Stimulated activated CD4-positive, alpha-beta T cell treated with anti-CD3 and anti-CD28 coated beads, TNF-alpha, amount 100 ng/mL, for 48 hours (primary cell): ENCODE measurements at places on chromosomes 16 and 17.

- DNase-seq: no peak
Measured at GRCh38 chr16:65889533-65889966, 476.9 kb upstream of the CDH5 start.

DNA sequence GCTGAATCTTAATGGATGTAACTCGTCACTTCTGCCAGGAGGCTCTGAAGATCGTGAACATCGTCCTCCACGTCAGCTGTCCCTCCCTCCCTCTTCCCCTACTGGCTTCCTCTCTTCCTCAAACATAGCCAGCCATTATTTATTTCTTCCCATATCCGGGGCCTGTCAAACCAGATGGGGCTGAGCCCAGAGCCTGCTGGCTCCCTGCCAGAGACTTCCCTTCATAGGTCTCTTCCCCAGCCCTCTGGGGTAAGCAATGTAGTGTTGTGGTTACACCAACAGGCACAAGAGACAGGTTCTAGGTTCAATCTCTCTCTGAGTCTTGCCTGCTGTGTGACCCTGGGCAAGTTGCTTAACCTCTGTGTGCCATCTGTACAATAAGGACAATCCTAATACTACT is 40.1 kb upstream of the ZFP90 start:
- DNase-seq: no peak

GRCh38 chr16:70746040-70746707 is 54.8 kb downstream of the VAC14 start:
- DNase-seq: no peak

DNA sequence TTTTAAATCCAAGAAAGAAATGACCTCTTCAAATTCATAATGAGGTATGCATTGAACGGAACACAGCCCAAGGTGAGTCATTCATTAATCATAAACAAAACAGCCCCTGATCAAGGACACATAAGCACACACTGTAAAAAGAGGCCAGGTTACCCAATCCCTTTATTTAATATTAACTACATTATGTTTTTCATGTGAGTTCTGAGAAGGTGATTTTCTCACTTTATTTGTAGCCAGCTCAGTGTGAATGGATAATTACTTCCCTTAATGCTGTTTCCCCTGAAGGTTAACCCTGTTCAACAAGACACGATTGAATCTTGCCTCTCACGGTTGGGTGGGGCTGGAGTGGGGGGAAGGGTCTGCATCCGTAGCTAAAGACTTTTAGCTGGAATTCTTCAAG is 257.3 kb upstream of the SALL1 start:
- DNase-seq: no peak

- DNase-seq: no peak
Measured at GRCh38 chr17:80312621-80313135, 52.0 kb downstream of the RNF213 start.

DNA sequence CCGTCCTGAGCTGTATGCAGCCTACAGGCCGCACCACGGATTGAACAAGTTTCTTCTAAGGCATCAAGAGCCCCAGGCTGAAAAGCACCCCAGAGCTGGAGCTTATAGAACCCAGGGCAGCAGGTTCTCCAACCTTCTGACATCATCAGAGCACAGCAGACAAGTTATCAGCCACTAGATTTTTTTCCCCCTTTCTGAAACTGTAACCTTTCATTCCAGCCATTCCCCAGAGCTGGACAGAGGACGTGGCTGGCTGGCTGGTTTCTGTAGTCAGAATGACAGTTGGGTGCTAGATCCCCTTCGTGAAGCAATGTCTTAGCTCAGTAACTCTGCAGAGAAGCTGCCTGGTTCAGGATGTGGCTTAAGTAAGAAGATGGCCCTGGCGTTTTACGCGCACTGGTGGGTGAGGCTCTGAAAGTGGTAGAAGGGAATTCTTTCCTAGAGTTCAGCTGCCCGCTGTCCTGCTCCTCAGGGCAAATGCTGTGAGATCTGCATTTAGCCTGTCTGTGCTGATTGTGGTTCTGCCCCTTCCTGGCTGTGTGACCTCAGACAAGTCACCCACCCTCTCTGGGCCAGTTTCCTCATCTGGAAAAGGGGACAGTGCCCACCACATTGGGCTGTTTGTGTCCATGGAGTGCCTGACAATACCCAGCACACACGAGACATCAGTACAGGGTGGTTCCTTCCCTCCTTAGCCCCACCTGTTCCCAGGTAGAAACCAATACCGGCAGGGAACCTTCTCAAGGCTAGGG is 9.1 kb downstream of the DEXI start:
- DNase-seq: no peak

- peak; percentile 46 for DNase-seq
Measured at GRCh38 chr17:32486701-32487472, at the start of gene CDK5R1. CDK5R1 (plus strand) TSS chr17:32486993; CDS start chr17:32487621, 628 bp downstream.

DNA sequence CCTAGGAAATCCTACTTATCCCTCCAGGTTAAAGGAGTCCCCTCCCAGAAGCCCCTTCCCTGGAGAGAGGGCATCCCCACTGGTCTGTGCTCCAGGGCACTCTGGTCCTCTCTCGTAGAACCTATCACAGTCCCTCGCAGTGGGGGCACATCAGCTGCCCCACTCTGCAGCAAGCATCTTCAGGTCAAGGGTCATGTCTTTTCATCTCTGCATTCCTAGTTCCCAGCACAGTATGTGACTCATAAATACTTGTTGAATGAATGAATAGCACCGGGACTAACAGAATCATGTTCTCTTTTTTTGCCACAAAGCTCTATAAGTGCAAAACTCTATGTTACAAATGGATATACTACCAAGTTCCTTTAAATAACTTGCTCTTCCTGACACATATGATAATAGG is 36.0 kb downstream of the RNF157 start:
- no peak for DNase-seq

- DNase-seq: no peak
Measured at GRCh38 chr17:77223642-77224420, 83.1 kb downstream of the SEC14L1 start.

- no peak for DNase-seq
Measured at GRCh38 chr16:72467157-72467759, 295.3 kb upstream of the PMFBP1 start.

DNA sequence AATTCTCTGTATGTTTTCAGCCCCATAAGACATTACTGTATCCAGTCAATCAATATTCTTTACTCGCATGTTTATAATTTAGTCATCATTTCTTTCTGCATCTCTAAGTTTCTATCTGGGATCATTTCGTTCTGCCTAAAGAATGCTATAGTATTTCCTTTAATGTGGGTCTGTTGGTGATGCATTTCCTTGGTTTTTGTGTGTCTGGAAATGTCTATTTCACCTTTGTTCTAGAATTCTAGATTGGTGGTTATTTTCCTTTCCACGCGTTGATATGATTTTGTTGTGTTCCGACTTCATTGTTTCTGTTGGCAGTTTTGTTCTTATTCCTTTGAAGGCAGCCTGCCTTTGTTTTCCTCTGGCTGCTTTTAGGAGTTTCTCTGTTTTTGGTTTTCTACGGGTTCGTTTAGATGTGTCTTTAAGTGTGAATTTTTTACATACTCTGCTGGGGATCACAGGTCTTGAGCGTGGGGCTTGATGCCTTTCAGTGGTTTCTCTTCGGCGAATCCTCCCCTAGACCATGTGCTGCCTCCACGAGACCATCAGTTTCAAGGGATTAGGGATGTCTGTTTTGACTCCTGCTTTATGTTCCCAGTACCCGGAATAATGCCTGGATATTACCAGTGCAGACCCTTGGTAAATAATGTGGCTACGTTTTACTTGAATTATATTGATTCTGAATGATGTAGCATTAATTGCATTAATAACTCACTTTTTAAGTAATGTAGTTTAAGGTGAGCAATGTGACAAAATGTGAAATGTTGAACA is 23.5 kb downstream of the POLR3E start:
- DNase-seq: no peak

GRCh38 chr17:29567554-29568330 is 759 bp upstream of the TP53I13 start:
- DNase-seq: peak; percentile 69

- DNase-seq: no peak
Measured at GRCh38 chr17:72287586-72287985, 166.8 kb downstream of the SOX9 start.
